ENCODE measurements at places on chromosomes 3 and 15.

DNA sequence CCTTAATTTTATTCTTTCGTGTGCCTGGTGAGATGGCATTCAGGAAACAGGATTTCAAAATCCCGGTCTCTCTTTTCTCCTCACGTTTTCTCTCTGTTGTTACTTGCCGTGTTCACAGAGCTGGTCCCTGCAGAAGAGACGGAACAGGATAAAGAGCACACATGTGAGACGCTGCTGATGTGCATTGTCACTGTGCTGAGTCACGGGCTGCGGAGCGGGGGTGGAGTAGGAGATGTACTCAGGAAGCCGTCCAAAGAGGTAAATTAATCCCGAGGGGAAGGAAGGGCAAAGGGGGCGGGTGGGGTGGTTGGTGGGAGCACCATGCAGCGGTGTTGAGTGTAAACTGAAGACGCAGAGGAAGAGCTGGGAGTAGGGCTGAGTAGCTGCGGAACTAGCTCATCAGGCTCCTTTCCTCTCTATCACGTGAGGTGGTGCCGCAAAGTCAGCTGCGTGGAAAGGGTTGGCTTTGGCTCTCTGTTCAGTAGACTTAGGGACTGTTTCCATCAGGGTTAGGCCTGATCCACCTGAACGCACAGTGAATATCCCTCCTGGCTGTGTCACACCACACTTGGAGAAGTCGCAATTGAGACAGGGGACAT lies 164.8 kb upstream of the BHLHE40 start:
- DNase-seq = peak; percentile 62

DNA sequence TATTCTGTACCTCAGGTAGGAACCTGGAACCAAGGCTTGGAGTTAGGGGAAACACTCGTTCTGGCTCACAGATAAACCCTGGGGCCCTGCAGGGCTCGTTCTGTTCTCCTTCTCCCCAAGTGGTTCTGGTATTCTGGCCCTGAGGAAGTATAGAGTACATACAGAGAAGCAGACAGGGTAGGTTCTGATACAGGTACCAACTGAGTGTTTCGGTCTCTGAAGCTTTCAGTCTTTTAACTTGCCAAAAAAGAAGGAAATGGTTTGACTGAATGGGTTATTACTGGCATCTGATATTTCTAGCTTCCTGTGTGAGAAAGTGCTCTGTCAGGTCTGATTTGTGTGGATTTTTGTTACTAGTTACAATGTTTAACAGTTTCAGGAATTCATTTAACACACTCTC lies 67.3 kb downstream of the UBE2E2 start:
- no peak for DNase-seq

DNA sequence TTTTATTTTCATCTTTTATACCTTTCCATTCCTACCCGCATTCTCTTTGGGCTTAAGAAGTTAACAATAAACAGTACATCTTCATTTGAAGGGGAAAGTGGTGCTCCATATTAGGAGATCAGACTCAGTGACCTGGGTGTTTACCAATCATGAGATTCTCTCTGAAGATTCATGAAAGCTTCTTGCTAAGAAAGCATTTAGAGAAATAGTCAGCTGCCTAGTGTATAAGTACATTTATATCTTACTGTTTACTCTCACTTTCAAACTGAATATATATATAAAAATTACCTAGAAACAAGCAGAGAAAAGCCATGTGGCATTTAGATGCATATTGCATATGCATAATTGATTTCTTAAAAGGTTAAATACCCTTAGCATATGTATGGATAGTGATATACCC lies 100.5 kb downstream of the KCNH8 start:
- no peak for DNase-seq

DNA sequence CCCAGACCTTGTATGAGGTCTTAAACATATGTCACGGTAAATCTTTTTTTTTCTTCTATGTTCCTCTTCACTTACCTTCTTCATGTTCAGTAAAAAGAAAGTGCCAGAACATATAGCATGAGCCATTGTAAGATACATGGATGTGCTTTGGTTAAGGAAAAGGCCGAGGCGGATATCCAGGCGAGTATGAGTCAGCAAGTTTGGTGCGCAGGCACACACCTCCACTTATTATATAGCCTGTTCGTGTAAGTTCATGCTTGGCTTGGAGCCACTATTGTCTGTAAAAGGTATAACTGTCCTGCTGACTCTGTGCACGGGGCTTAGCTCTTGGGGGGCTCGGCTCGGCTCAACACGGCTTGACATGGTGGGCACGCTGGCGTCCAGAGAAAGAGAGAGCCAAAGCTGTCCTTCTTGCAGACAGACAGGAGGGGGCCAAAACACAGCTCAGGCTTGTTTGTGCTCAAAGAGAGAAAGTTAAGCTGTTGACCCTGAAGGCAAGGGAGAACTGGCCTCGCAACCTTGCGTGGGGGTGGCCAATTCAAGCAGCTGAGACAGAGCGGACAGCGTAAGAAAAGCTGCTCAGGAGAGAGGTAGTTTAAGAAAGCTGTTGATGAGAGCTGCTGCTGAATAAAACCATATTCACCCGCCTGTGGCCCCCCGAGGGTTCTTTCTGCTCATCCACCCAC lies 251.2 kb downstream of the SLC9A9 start:
- no peak for DNase-seq

- no peak for DNase-seq
Observed at GRCh38 chr15:75149867-75150709, 51.6 kb upstream of the C15orf39 start.
